Fibroblast of skin of scalp (primary cell): ENCODE measurements at places on chromosomes 3 and 15.
A peak's percentile ranks its signal among the peaks of the same experiment; 100 is the strongest.

DNA sequence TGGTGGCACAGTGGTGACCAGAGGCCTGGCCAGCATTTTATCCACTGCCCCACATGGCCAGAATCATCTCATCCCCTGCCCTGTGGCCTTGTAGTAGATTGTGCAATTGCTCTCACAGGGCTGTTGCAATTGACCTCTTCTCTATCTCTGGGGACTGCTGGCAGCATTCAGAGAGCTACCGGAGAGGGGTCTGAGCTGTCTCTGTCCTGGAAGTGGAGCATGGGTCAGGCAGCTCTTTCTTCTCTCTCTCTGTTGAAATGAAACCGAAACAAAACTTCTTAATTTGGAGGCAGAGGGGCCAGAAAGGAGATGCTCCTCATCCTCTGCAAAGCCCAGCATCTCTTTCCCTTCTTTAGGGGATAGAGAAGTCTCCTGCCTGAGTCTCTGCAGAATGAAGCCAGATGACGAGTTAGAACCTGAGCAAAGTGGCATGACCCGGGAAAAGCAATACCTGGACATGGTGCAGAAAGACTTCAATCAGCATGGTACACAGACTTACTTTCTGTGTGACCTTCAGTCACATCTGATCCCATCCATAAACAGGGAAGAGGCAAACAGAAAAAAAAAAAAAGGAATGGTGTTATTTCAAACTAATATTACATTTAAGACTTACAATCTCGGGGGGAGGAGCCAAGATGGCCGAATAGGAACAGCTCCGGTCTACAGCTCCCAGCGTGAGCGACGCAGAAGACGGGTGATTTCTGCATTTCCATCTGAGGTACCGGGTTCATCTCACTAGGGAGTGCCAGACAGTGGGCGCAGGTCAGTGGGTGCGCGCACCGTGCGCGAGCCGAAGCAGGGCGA is 144.5 kb upstream of the BCL6 start:
- DNase-seq = no peak

GRCh38 chr3:151230646-151231045 is 27.6 kb upstream of the GPR171 start:
- no peak for DNase-seq

DNA sequence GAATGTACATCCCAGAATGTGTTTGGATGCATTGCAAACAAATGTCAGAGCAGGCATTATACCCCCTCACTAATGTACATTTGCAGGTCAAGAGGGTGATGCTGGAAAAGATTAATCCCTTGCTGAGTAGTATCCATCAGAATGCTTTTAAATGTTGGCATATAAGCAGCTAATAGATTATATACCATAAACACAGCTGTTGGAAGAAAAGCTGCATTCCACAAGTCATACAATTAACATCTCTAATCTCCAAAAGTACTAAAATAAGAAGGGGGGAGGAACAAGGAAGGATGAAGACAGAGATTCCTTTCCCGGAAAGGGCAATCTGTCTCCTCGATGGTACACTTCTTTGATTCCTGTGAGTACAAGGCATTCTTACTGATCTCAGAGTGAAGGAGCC is 445.7 kb upstream of the CDIN1 start:
- DNase-seq = peak; percentile 31

GRCh38 chr15:34726406-34727100 is 28.2 kb downstream of the GJD2 start:
- peak; percentile 74 for DNase-seq

GRCh38 chr15:66167854-66168253 is 85.7 kb downstream of the MEGF11 start:
- DNase-seq = no peak

DNA sequence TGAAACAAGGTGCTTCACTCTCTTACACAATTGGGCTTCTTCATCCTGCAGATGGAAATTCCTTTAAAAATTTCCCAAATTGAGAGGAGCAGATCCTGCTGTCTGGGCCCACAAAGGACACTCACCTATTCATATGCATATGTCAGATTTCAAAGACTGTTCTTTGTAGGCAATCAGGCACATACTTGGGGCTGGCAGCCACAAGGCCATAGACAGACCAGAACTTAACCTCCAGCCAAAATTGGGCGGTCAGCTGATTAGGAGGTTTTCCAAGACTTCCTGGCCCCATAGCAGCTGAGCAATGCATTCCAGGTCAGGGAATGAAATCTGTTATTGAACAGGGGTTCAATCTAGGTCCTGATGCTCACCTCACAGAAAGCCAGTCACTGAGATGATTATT is 15.0 kb upstream of the HPS3 start:
- no peak for DNase-seq

GRCh38 chr15:37516621-37517020 is 416.3 kb upstream of the MEIS2 start:
- DNase-seq = no peak

- DNase-seq = no peak
Observed at GRCh38 chr3:132537297-132537696, 59.8 kb upstream of the ACKR4 start.

GRCh38 chr3:127959041-127959440 is 44.0 kb downstream of the KBTBD12 start:
- no peak for DNase-seq

DNA sequence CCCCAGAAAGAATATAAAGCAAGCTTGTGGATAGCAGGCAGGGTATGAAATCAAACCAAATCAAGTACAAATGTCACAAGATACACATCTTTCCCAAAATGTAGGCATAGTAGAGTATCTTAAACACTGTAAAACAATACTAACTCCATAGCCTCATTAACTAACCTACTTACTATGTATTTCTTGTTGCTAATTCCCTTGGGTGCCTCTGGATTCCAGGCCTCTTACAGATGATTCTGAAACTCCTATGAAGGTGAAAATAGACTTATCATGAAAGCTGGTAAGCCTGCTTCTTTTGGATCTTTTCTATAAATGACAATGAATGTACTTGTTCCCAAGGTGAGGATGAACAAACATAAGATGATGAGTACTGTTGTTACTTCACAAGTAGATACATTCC is 93.8 kb downstream of the FRMD5 start:
- peak; percentile 43 for DNase-seq

DNA sequence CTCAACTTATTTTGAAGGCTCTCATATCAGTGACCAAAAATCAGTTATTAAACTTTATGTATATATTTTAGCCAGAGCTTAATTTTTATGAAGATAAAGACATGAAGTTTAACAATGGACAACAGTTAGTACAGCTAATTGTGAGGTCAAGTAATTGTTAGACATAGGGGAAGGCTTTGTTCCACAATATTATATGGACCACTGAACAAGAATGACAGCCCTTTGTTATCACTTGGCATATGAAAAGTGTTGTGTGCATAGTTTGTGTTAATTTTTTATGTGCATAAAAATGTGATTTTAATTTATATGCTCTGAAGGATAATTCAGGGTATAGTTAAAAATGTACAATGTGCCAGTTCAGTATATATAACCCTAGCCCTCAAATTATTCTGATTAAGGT is 12.0 kb downstream of the DNAJC19 start:
- DNase-seq = no peak

- DNase-seq = peak; percentile 37
Observed at GRCh38 chr3:37625690-37626360, 235.9 kb upstream of the CTDSPL start.

DNA sequence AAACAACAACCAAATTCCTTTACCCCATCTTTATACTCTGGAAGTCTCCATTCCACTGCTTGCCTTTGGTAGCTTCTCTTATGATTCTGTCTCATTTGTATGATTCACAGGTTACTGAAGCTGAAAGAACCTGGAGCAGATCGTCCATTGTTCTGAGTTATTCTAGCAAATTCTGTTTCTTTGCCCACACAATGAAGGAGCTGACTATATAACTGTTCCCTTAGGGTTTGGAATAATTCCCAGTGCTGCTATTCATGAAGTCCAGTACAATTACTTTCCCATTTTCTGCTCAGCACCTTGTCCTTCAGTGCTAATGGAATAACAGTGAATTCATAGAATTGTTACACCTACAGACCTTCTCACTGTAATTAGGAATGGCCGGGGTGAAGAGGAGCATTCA is 167.8 kb downstream of the CHST2 start:
- DNase-seq = no peak

- DNase-seq = no peak
Observed at GRCh38 chr3:132654721-132655120, 4.9 kb downstream of the ACAD11 start.

DNA sequence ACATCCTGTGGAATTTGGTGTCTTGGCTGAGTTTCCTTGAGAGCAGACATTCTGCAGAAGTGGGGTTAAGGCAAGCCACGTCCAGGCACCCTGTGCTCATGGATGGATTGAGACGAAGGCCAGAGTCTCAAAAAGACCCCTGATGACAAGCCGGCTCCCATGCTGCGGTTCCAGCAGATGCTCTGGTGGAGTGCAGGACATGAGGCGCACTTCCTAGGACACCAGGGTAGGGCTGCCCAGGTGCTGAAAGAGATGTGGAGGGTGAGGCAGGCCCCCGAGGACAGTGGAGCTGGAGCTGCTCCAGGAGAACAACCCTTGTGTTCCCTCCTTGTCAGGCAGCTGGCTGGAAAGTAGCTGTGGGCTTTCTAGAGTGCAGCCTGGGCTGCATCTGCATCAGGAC is 81.0 kb downstream of the ASB7 start:
- no peak for DNase-seq

GRCh38 chr3:112640276-112640929 is 540 bp downstream of the CCDC80 start:
- peak; percentile 77 for DNase-seq

GRCh38 chr15:78536134-78536533 is 4.1 kb upstream of the PSMA4 start:
- DNase-seq = peak; percentile 12
